ENCODE measurements at places on chromosomes 16 and 17.

DNA sequence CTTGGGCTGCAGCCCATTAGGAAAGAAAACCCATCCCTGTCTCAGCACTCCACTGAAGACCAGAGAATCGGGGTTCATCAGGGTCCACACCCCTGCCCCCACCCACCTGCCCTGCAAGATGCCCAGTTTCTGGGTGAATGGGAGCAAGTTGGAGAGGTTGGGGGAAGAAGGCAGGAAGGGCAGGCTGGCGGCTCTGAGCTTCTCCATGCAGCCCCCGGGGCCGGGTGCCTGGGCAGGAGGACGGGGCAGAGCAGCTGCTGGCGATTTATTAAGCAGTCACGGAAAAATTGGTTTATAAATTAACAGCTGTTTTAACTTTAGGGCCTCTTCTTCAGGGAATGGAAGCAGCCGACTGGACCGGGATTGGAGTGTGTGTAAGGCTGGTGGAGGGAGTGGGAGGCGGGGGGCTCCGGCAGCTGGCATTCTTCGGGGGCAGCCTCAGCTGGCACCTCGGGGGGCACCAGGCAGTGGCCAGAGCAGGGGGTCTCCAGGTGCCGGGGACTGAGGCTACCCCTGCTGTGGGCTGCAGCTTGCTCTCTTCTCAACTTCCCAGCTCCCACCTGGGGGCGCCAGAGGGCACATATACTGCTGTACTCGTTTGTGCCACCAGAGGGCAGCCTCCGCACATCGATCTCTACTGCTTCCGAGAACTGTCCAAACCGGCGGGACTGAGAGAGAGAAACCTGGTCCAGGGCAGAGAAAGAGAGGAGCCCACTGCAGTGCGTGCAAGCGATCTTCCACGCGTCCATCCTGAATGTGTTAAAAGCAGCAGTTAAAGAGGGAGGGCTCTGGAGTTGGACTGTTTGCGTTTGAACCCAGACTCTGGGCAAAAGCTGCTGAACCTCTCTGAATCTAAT is 5.0 kb upstream of the PPP1R1B start:
- peak; percentile 85 for DNase-seq

DNA sequence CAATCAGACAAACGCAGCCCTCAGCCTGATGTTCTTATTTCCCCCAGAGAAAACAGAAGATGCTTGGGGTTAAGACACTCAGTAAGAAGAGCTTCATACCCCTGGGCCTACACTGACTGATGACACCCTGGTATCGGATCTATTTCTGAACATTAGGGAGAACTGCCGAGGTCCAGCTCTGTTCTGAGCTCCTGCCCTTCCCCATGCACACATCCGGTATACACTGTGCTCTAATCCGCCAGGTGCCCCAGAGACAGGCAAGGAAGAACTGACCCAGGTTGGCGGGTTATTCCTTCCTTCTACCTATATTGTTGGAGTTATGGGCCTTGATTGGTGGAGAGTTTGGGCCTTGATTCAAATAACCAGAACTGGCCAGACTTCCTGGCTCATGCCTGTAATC is 58.0 kb upstream of the TEKT3 start:
- no peak for DNase-seq

- no peak for DNase-seq
Measured at GRCh38 chr17:46199379-46199778, 6.2 kb upstream of the KANSL1 start.

GRCh38 chr17:50680126-50680525 is 27.6 kb downstream of the ANKRD40 start:
- DNase-seq = no peak

GRCh38 chr17:8843344-8843743 is 24.1 kb downstream of the PIK3R6 start:
- DNase-seq = no peak

DNA sequence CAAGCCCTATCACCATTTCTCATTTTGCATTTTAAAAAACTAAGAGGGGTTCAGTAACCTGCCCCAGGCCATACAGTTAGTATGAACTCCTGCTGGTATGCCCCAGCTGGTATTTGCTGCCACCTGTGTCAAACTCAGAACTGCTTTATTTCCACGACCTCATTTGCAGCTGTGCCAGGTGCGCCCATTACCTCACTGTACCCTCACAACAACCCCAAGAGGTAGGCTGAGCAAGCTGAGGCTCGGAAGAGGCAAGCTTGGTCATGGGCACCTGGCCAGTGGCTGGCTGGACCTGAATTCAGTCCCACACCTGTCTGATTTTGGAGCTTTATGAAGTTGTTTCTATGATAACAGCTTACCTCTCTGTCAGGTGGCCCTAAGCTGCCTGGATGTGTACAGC is 7.6 kb downstream of the EPN2 start:
- DNase-seq = no peak

- no peak for DNase-seq
Measured at GRCh38 chr16:10097271-10097670, 85.0 kb downstream of the GRIN2A start.

GRCh38 chr17:35376245-35376644 is 2.8 kb upstream of the SLFN11 start:
- no peak for DNase-seq

- no peak for DNase-seq
Measured at GRCh38 chr16:53085931-53086421, 31.2 kb downstream of the CHD9 start.

DNA sequence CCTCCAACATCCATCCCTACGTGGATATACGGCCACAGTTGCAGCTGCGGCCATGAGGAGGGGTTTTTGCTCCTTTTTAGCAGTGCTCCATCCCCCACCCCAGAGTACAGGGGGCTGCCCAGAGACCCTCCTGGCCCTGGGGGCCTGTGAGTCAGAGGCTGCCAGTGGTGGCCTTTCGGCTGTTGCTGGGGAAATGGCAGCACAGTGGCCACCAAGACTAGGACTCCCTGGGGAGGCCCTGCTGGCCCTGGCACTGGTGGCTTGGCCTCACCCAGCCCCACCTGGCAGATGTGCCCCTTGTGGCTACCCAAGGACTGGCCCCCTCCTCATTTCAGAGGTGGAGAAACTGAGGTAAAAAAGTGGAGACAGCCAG is 29.1 kb downstream of the RAI1 start:
- no peak for DNase-seq

DNA sequence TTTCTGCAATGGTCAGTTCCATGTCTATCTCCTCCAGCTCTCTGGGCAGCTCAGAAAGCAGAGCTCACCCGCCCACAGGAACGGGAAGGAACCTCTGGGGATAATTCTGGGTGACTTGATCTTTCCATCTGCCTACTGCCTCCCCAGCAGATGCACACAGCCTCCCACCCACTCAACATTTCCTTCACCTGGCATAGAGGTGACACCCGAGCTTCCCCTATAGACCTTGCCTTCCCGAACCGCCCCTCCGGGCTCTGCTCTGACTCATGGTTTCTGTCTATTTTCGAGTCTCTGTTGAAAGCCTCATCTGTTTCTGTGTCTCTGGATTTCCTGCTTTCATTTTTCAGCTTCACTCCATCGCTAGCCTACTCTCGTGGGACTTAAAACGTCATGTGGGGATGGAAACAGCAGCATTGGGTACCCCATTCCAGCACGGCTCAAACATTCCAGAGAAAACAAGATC is 11.4 kb downstream of the GGA3 start:
- peak; percentile 46 for DNase-seq

GRCh38 chr17:39738568-39738901 is 797 bp downstream of the GRB7 start:
- DNase-seq = no peak

DNA sequence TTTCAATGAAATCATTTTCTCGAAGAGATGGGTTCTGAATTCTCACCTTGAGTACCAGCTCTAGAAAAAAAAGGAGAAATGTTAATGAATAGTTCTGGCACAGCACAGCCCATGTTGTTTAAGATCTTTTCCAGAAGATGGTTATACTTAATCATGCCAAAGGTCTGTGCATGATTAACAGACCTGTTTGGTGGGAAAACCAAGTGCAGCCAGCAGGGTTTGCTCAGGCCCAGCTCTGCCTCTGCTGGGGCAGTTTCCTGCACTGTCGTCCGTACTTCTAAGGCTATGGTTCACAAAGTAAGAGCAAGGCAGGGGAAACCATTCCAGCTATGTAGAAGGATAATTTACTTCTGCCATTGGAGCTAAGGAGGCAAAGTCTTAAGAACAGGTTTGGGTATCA is 10.7 kb downstream of the ANKRD40 start:
- DNase-seq = no peak

DNA sequence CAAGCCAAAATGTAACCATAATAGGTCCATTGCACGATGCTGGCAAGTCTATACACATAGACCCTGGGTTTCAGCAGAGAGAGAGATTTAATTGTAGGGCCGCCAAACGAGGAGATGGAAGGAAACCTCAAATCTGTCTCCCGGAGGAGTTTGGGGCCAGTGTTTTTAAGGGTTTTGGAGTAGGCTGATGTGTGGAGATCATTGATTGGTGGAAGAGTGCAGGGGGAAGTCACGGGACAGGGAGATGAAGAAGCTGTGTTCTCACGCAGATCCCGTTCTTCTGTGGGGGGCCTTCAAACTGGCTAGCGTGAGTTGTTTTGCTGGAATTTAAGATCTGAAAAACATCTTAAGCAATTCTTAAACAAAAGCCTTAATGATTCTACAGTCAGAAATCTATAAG is 84.8 kb downstream of the KATNIP start:
- DNase-seq = no peak

GRCh38 chr16:63614429-63614828 is 1507.4 kb downstream of the CDH11 start:
- DNase-seq = no peak

GRCh38 chr16:22859925-22860324 is 46.0 kb downstream of the HS3ST2 start:
- no peak for DNase-seq

GRCh38 chr17:4719684-4720221 is 9.3 kb downstream of the ARRB2 start:
- no peak for DNase-seq

DNA sequence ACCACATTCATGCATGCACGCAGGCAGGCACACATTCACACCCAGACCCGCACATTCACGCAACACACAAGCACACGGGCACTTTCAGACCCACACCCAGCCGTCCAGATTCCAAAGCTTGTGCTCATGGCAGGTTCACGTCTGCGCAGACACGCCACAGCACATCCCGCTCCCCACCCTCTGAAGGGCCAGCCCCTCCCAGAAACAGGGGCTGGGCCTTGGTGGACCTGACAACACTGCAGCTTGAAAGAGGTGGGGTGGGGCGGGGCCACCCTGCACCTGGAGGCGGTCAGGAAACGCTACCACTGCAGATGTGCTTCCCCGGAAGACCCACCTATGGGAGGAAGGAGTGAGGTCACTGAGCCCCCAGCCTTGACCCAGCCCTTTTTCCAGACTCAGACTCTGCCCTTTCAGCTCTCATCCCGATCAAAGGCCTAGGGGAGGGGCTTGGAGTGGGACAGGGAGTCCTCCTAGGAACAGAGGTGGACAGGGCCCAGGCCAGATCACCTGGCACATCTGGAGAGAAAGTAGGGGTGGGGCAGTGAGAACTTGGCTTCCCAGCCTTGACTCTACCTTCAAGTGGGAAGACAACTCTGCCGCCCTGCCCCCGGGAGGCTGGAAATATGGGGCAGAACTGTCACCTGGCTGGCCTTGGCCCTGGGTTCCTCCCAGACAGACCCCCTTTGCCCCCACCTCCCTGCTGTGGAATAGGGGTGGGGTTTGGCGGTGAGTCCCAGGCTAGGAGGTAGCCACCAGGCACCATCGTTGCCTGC is 11.0 kb downstream of the P3H4 start:
- no peak for DNase-seq

GRCh38 chr17:17067257-17067656 is 25.0 kb downstream of the MPRIP start:
- DNase-seq = no peak

DNA sequence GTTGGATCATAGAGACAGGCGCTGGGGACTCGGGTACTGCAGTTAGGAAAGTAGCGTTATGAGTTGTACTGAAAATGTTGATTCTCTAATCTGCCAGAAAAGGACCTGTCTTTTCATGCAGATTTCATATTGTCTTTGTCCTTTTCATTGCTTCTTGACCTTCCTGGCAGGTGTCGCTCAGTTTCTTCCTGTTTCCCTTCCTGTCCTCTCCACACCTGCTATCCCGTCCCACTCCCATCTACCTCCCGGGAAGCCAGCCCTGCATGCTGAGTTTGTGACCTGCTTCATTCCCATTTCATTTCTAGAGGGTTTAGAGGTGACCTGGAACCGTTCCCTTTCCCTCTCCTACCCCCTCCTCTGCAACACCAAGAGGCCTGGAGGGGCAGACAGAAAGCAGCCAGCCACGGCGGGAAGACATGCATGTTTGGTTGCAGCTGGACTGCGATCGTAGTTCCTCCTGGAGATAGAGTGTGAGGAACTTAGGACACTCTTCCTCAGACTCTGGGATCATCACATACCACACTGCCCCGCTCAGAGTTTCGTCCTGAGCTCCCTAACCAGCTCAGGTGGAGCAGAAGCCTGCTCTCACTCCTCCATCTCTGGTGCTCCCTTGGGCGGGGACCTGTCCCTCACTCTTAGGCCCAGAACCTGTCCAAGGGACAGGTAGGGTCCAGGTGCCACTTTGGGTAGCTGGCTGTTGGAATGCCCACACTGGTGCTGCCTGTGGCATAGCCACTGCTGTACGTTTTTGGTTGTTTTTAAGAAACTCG is 23.9 kb upstream of the ARHGAP23 start:
- no peak for DNase-seq

GRCh38 chr17:17042851-17043460 is 699 bp downstream of the MPRIP start:
- no peak for DNase-seq

- DNase-seq = no peak
Measured at GRCh38 chr17:31226373-31226772, 70.7 kb downstream of the OMG start.

GRCh38 chr17:10435096-10435495 is 13.3 kb upstream of the MYH8 start:
- no peak for DNase-seq

GRCh38 chr17:19744922-19745757 is 3.0 kb downstream of the ALDH3A1 start:
- DNase-seq = peak; percentile 71

GRCh38 chr16:59701963-59702930 is 968.1 kb upstream of the GOT2 start:
- DNase-seq = no peak

DNA sequence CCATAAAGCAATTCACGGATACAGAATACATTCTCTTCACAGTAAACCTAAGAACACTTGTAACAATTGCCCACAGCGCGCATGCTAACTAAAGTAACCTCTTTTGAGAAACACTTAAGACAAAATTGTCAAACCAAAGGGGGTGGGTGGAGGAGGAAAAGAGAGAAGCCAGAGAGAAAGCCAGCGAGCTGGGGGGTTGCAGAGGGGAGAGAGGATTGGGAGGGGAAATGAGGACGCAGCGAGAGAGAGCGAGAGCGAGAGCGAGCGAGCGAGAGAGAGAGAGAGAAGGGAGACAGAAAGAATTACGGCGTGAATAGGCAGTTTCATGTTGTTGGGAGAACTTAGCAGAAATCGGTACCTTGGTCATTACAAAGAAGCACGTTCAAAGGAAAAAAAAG is 1.6 kb upstream of the HOXB7 start:
- DNase-seq = no peak

- no peak for DNase-seq
Measured at GRCh38 chr16:2384426-2384825, 43.9 kb upstream of the ABCA3 start.
